ENCODE measurements at places on chromosomes 2 and 18.

- DNase-seq, result no peak
Measured at GRCh38 chr18:9827793-9828505, 57.8 kb upstream of the TXNDC2 start.

DNA sequence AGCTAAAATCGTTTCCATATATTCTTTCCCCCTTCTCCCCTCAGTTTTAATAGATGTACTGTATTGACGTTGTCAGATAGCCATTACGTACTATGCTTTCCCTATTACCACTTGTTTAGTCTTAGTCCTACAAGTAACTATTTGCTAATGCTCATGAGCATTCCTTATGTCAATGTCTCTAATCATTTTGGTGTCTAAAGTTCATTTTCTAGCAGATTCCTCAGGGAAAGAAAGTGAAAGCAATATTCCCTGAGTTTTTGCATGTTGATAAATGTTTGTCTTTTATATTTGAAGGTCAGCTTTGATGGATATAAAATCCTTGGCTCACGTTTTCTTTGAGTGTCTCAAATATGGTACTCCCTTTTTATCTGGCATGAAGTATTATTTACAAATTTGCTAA, 253.3 kb upstream of the STON1 start:
- no peak for DNase-seq

DNA sequence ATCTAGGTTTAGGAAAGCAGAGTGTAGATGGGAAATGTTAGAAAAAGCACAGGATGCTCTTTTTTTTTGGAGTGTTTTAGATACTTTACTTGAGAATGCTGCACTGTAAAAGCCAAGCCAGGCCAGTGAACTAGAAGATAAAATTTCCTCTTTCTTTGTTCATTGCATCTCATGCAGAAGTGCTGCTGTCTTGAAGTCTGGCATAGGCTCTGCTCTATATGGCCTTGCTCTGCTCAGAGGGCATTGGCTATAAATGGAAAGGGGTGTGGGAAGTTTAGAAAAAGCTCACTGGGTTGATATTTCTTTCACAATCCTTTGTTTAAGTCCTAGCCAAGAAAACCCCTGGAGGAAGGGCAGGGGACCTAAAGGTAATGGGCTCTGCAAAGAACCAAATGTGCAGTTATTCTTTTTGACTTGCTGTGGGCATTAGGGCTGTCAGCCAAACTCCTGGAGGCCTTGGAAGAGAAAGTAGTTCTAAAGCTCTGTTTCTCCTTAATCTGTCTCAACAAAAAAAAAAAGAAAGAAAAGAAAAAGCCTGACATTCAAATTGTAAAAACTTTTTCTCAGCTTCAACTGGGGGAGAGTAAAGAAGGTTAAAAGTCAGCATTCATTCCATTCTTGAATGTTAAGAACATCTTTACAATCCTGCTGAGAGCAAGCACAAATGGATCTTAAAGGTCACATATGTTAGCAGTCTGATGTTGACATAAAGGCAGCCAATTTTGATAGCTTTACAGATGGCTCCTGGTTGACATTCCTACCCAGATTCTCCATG, 338.3 kb downstream of the GULP1 start:
- DNase-seq, result no peak

DNA sequence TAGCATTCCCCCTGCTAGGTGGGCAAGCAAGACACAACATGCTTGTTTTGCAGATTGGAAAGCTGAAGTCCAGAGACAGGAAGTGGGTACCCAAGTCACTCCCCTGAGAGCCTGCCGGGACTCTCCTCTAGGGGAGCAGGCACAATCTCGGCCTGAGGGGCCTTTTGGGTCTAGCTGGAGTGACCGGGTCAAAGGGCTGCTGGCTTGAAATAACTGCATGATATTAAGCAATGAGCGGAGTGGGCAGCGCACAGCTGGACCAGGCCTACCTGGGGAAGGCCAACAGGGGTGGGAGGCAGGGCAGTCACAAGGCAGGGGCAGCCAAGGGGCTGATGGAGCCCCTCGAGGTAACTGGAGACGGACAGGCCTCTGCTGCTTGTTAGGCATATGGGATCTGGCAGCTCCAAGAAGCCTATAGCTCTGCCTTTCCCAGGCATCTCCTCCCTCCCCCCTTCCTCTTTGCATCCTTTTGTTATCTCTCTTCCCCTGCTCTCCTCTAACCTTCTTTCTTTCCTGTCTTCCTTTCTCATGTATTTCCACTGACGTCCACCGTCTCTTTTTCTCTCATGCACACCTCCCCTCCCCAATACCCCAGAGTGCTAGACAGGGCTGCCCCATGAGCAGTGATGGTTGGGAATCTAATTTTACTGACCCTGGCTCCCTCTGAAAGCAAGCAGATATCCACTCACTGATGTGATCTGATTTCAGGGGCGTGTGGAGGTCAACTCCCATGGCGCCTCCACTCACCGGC, 237.5 kb downstream of the LOXHD1 start:
- no peak for DNase-seq

DNA sequence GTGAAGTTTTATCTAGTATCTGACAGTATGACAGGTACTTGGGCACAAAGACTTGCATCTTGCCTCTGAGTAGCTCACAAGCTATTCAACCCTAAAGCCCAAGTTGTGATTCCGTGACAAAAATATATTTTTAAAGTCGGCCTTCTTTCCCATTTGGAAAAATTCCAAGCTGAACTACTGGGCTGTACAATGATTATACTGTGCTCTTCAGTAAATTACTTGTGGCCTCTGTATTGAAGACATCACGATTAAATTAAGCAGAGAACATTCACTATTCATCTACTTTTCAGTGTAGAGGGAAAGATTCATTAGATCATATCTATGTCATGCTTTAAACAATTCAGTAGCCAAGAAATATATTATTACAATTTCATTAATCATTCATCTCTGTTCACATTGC, 282.2 kb downstream of the CDH2 start:
- DNase-seq, result no peak

DNA sequence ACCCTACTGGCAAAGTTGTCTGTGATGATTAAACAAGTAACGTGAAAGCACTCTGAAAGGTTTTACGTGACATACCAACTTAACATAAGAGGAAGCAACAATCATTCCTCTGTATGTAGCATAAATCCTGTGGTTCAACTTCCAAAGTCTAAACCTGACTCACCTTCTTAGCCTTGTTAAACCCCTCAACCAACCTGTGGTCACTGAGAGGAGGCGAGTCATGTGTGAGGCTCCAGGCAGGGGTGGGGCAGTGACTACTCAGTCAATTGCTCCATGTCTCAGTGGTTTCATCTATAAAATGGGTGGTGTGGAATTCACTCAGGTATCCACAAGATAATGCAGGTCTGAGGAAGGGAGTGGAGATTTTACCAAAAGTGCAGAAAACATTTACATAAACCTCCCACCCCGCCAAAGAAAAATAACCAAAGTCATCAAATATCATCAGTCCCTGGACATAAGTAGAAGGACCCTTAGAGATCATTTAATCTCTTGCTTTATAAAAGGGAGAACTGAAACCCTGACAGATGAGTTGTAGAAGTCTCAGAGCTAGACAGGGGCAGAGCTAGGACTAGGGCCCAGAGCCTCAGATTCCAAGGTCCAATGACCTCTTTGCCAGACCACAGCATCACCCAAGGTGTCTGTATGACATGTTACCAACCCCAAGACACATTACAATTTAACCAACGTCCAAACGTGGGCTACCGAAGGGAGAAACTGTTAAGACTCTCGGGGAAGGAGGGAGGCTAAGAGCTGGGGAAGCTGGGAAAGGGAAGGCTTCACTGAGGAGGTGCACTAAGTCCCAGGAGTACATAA, 3.7 kb upstream of the PCBP1 start:
- DNase-seq, result no peak

GRCh38 chr2:230172156-230172555, 47.6 kb downstream of the SP110 start:
- DNase-seq, result no peak

GRCh38 chr2:20130160-20130560, 78.7 kb upstream of the LAPTM4A start:
- no peak for DNase-seq

- no peak for DNase-seq
Measured at GRCh38 chr2:126322342-126322741, 333.6 kb upstream of the GYPC start.

GRCh38 chr2:132752421-132753206, 82.6 kb upstream of the LYPD1 start:
- no peak for DNase-seq

- DNase-seq, result no peak
Measured at GRCh38 chr2:113376253-113376912, 61.1 kb upstream of the ZNG1B start.

DNA sequence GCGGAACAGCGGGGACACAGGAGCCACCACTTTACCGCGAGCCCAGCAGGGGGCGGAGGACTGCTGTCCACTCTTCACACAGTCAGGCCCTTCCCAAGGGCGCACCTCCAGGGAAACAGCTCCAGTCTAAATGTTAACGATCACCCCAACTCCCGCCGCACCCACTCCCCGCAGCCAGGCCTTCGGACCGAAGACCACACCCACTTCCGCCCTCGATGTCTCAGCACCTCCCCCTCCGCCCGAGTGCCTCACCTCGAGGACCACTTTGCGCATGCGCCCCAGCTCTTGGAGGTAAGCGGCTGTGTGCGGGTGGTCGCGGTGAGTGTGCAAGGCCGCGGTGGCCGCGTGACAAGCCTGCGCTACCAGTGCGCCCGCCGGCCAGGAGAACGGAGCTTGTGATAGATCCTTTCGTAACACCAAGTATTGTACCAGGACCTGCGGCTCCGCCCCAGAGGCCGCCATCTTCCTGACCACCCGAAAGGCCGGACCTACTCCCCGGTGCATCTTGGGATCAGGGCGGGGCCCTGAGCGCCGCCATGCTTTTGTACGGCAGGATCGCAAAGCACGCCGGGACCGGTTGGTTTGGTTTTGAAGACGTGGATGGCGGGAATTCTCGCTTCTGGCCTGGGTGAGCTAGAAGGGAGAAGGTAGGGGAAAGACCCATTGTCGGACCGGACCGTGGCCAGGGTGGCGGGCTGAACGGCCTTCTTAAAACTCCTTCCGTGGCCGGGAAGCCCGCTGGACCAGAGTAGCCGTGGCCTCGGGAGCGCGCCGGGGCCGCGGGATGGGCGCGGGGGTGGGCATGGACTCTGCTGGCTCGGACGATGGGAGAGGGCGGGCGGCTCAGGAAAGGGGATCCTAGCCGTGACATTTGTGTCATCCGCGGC, at the start of the genes CENPO and PTRHD1:
TSS of gene CENPO (plus strand) at position 552 of the 887 bp plus-strand sequence. CDS start 495 bp downstream, outside the sequence.
TSS of gene PTRHD1 (minus strand) at position 518 of the 887 bp plus-strand sequence. CDS start at position 504, 14 bp downstream.
- DNase-seq, result peak; percentile 94

DNA sequence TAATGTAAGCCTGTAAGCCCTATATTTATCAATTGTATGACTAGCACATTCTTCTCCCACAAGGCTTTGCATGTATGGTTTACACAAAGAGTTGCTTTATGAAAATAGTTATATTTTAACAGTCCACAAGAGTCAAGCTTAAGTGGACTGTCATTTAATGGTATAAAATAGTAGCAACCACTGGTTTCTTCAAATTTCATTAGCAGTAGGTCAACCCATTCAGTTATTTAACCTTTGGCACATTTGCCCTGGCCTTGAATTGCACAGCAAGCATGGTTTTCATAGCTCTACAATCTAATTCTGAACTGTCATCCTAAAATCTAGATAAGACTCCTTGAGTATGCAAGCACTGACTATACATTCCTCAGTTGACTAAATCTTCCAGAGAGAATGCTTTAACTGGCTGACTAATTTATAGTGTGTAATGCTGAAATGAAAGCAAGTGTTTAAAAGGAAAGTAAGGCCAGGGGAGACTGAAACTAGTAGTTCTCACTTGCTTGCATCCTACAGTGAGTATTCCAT, 1.8 kb downstream of the DPP4 start:
- no peak for DNase-seq

DNA sequence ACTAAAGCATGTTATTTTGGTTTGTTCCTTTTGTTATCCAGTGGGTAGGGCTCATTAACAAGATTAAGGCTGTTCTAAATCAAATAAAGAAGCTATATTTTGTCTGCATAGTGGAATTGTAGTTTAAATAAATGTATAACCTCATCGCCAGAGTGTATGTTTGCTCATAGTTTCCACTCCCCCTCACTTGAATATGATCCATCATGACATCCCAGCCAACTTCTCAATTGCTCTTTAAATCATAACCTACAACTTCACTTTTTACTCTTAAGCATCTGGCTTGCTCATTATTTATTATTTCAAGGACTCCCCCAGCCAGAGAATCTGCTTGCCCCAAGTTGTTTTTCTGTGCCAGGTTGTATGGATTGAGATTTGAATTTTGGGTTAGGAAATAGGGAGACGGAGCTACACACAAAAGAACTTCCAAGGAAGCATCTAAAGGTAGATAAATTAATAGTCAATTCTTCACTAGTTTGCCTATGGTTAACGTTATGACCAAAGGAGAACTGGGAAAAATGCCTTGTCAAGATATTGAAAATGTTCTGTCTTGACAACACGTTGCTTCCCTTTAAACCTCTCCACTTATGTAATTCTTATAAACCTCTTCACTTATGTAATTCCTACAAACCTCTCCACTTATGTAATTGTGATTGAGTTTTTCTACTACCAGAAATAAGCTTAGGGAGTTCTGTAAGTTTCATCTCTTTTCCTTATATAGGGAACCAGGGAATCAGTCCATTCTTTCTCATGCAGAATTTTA, 55.4 kb upstream of the UPP2 start:
- no peak for DNase-seq

GRCh38 chr2:25215232-25215631, 46.9 kb upstream of the POMC start:
- no peak for DNase-seq

GRCh38 chr2:219530048-219530963, 13.3 kb downstream of the CHPF start:
- peak; percentile 71 for DNase-seq

GRCh38 chr2:64487256-64488049, 33.5 kb downstream of the LGALSL start:
- DNase-seq, result no peak

All from NCI-H774 (cell line).